Stimulated activated CD4-positive, alpha-beta T cell treated with anti-CD3 and anti-CD28 coated beads, TNF-alpha, amount 100 ng/mL, for 4 hours (primary cell): ENCODE measurements at places on chromosomes 1 and 21.

DNA sequence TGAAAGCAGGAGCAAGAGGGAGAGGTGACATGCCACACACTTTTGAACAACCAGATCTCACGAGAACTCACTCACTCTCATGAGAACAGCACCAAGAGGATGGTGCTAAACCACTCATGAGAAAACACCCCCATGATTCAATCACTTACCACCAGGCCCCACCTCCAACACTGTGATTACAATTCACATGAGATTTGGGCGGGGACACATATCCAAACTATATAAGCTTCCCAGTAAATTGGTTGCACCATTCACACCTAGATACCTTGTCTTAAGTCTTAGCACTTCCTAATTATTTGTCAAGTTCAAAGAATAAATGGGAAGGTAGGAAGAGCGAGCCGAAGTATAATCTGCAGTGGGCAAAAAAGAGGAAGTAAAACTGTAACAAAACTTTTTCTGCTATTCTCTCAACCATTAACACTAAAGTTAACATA, 34.3 kb downstream of the AMY1C start:
- no peak for DNase-seq

- no peak for DNase-seq
Observed at GRCh38 chr21:46550116-46550941, 54.6 kb downstream of the S100B start.

GRCh38 chr1:182122913-182123260, 61.4 kb upstream of the ZNF648 start:
- DNase-seq = no peak

DNA sequence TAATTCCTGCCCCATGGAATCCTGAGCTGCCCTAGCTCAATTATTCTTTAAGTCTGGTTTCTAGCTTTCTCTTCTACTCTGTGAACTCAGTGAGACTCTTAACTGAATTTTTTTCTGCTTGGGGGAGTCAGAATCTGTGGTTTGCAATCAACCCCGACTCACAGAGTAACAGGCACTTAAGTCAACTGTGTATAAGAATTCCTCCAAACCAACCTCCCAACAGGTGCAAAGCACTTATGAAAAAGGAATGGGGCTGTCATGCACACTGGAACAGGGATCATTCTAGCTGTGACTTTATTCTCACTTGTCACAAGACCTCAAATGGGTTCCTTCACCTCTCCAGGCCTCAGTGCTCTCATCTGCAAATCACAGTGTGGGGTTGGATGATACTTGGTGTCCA, 60.3 kb upstream of the SYT6 start:
- DNase-seq = no peak

- no peak for DNase-seq
Observed at GRCh38 chr1:221328371-221328770, 413.5 kb downstream of the DUSP10 start.

GRCh38 chr1:154186177-154186576, 5.7 kb downstream of the TPM3 start:
- DNase-seq = peak; percentile 28

- DNase-seq = no peak
Observed at GRCh38 chr1:23123528-23123927, 45.1 kb downstream of the LUZP1 start.

GRCh38 chr1:36083219-36083618, 675 bp upstream of the TEKT2 start:
- no peak for DNase-seq

DNA sequence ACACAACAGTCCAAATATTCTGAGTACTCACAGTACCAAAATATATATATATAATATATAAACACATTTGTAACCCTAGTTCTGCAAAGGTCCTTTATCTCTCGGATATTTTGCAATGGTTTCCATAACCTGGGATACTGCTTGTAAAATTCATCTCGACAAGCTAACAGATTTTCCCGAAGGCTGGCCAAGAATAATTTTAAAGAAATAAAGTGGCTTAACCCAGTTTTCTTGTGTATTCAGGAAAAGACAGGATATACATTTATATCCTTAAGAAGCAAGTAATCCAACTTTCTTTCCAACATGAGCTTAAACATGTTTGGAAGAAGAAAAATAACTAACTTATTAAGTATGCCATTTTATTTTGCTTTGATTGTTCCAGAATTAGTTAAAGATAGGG, 348.7 kb upstream of the RUNX1 start:
- no peak for DNase-seq

- DNase-seq = no peak
Observed at GRCh38 chr1:78176448-78176847, 130.7 kb downstream of the GIPC2 start.

DNA sequence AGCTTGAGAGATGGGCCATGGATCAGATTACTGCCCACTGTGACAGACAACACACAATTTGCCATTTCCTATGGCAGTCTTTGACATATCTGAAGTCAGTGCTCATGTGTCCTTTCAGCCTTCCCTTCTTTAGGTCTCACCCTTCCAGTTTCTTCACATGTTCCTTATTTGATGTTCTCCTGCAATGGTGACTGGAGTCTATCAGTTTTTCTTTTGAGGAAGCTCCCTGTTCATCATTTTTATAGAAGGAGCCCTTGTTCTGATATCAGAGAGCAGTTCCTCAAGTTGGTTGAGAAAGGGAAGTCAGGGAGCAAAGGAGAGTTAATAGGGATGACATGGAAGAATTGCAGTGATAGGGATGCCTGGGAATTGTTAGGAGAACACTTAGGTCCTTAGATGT, 42.2 kb downstream of the DISC1 start:
- no peak for DNase-seq
